ENCODE measurements at places on chromosomes 6 and 20.
A peak's percentile ranks its signal among the peaks of the same experiment; 100 is the strongest.

- no peak for DNase-seq
Measured at GRCh38 chr20:4632876-4633275, 88.8 kb upstream of the PRND start.

- DNase-seq: no peak
Measured at GRCh38 chr6:113104951-113105350, 752.2 kb upstream of the MARCKS start.

- no peak for DNase-seq
Measured at GRCh38 chr20:18090044-18090443, 32.3 kb upstream of the OVOL2 start.

GRCh38 chr20:1484438-1485116, 6.6 kb downstream of the SIRPB2 start:
- no peak for DNase-seq

DNA sequence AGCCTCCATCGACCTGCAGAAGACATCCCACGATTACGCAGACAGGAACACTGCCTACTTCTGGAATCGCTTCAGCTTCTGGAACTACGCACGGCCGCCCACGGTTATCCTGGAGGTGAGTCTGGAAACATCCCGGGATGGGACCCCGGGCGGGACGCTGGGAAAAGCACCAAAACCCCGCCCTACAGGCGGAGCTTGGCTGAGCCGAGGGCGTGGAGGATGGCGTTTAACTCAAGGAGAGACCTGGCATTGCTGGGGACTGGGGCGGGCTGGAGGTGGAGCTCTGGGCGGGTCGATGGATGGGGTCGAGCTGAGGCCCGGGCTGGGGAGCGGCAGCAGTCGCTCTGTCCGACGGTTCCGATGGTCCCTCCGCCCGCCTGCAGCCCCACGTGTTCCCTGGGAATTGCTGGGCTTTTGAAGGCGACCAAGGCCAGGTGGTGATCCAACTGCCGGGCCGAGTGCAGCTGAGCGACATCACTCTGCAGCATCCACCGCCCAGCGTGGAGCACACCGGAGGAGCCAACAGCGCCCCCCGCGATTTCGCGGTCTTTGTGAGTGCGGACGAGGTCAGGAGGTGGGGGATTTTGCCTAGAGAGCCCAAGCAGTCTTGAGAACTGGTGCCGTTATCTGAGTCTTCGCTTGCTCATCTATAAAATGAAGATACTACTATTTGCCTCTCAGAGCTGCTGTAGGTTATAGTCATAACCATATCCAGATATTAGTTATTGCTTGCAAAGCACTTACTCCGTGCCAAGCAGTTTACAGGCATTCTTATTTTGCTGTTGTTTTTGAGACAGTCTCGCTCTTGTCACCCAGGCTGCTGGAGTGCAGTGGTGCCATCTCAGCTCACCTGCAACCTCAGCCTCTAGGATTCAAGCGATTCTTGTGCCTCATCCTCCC, 3.8 kb downstream of the SPAG4 start:
- DNase-seq: peak; percentile 78

DNA sequence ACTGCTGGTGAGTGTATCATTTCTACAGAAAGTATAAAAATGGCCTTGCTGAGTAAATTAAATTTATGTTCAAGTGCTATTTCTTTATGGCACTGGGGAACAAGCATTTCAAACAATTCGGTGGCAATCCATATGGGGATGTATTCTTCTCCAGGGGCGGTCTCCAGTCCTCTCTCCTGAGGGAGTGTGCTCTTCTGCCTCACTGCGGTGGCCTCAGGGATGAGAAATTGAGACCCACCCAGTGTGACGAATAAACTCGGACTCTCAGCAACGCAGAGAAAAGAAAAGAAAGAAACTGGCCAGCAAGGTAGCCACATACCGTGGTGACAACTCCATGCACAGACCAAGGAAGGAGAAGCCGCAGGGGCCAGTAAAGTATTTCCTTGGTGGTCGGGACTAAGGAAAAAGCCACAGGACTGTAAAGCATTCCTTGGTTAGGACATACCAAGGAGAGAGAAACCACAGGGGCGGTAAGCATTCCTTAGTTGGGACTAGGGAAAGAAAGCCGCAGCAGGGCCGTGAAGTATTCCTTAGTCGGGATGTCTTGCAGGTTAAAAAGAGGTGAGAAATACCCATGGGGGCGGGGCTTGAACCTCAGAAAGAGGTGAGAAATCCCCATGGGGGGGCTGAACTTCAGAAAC, 13.6 kb upstream of the GOPC start:
- no peak for DNase-seq

DNA sequence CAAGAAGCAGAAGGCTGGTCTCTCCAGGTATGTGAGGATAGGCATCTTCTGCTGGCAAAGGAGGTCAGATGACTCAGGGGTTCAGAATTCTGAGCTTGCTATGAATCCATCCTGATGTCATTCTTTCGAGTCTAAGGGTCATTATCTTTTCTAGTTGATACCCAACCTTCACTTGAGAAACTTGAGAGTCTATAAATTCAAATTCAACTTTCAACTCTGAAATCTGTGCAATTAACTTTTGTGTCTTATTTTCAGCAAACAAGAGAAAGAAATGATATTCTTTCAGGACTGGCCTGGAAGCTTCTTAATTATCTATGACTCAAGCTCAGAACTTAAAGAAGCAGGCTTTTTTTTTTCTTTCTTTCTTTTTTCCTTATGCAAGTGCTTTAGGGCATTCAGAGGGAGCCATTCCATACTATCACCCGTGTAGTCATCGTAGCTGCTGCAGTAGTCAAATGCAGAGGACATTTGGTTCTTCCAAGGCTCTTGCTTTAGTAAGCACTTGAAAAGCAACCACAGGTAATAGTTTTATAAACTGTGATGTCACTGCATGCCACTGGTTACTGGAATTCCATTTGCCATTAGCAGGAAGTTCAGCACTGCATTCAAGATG, 93.0 kb downstream of the ADTRP start:
- no peak for DNase-seq

DNA sequence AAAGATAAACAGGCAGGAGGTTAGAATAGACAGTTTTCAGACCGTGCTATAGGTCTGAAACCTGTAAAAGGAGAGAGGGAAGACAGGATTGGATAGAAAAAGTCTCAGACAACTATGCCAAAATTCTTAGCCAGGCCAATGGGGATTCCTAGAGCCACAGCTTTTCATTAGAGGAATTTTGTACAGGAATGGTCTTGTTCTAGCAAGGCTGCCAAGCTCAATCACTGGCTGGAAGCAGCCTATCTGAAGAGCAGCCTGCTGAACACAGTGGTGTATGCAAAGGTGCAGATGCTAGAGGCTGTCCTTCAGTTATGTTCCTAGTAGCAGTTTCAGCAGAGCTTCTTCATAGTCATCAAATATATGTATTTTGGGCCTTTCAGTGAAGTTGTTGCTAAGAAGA, 313.1 kb downstream of the GRIK2 start:
- DNase-seq: no peak

DNA sequence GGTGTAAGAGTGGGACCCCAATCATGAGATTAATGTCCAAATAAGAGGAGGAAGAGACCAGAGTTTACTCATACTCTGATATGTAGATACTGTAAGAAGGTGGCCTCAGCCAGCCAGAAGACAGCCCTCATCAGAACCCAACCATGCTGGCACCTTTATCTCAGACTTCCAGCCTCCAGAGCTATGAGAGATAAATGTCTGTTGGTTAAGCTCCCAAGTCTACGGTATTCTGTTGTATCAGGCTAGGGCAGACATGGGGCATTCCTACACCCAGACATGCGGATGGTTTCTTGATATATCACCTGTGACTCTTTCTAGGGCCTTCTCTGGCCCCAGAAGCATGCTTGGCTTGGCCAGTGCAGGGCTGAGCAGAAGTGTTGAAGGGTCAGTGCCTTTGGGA, 247.4 kb upstream of the RIN2 start:
- no peak for DNase-seq

- no peak for DNase-seq
Measured at GRCh38 chr6:122753000-122753687, 26.4 kb upstream of the FABP7 start.

DNA sequence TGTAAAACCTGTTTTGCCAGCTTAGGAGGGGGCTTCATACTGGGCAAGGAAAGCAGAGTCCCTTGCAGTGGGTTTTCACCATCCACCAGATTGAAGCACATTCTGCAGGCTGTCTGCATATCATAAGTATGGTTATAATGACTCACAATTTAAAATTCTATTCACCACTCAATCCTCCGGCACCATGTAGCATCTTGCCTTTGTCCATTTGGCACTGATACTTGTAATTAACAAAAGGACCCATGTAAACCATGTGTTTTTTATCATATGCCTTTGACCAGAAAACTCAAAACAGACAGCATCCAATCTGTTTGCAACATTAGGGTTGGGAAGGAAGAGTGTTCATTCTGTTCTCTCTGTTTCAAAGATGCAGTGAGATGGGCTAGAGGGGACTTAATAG, 3.0 kb downstream of the CD83 start:
- no peak for DNase-seq

GRCh38 chr20:33674294-33675135, at the start of gene NECAB3:
TSS of gene NECAB3 (minus strand) at chr20:33674428. CDS start at chr20:33674352, 76 bp downstream.
- DNase-seq: peak; percentile 94

DNA sequence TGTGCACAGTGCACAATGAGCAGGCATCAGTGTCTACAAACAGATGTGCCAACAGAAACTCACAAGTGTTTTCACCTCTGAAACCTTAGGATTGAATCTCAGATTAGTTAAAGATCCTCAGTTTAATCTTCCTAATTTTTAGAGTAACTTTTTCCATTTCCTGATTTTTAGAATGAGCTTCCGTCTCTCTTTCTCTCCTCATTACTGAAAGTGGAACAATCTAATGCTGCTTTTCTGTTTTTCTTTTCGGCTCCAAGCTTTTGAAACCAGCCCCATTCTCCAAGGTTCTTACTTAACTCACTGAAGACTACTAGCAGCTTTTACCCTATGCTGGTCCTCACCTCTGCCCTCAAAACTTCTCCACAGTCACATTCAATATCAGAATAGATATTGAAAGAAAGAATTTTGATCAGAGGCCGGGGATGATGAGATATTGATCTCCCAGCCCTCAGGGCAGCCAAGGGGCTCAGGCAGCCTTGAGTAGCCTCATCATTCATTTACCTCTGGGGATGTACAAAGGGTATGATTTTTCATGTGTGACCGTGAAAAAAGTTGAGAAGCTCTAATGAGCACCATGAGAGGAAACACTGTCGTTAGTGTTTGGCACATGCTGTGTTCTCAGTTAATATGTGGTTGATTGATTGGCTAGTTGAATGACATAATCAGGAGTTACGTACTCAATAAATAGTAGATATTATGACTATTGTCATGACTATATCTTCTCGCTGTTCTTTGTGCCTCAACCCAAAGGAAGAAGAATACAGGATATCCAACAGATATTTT, 11.9 kb upstream of the STK38 start:
- no peak for DNase-seq

- no peak for DNase-seq
Measured at GRCh38 chr6:105302617-105303128, 100.2 kb downstream of the PREP start.

GRCh38 chr20:14512839-14513238, 175.4 kb upstream of the FLRT3 start:
- no peak for DNase-seq

- DNase-seq: no peak
Measured at GRCh38 chr20:51468636-51469035, 73.9 kb downstream of the NFATC2 start.

DNA sequence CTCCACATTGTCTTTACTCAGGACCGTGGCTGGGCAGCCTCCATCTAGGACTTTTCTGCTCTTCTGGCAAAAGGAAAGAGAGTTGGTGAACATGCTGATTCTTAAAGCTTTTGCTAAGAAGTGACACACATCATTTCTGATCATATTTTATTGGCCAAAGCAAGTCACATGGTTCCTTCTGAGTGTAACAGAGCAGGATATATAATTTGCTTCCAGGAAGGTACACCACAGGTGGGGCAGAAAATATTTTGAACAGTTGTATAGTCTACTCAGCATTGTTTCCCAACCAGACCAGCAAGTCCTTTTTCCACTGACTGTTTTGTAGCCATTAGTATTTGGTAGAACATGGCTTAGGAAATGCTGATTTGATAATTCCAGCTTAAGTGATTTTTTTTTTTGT, 73.5 kb downstream of the AKAP7 start:
- no peak for DNase-seq

DNA sequence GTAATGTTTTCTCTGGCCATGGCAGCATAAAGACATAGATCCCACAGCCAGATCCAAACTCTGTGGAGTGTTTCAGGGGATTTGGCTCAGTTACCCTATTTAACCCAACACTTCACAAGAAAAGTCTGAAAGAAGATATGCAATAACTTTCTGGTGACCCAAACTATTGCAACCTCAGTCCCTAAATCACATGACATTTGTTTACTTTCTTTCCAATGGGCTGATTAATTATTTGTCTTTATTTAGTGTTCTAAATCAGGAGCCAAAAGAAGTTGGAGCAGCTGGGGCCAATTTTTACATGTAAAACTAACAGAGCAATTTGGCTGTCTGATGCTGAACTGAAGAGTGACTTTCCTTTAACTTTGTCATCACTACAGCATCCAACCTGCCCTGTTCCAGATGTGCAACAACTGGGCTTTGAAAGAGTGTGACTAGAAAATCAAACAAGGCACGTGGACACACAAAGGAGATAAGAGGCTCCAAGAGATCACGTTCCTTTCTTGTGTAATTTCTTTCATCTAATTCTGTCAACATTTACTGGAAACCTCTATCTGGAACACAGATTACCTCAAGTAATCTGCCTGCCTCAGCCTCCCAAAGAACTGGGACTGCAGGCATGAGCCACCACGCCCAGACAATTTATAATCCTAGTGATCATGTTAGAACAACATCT, 90.8 kb downstream of the TRMT11 start:
- no peak for DNase-seq

Measured in GM20000 (cell line).